H1 (cell line): ENCODE measurements at places on chromosomes 11 and 22.

DNA sequence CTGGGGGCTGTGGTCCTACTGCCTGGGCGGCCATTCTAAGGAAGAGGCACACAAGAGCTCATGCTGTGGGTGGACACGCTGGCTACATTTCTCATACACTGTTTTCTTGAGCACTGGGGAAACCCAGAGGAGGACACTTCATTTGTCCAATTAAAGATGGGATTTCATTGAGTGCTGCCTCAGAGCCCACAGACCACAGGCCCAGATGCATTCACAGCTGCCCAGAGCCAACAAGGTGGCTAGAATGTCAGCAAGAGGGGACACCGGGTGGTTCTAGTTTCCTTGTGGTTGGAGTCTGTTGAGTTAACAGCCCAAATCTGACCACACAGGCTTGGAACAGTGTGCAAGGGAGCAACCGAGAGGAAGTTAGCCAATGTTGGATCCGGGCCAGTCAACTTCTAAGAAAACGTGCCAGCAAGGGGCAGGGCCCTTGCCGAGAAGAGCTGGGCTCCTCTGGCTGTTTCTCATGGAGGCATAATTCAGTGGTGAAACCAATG, 35.0 kb upstream of the SORL1 start:
- DNase-seq, result no peak

- DNase-seq, result no peak
Measured at GRCh38 chr11:3138178-3139085, 26.7 kb downstream of the OSBPL5 start.

GRCh38 chr11:63838150-63838677, 696 bp upstream of the MARK2 start:
- no peak for DNase-seq

GRCh38 chr11:66322732-66323427, 6.0 kb upstream of the CD248 start:
- DNase-seq, result no peak

GRCh38 chr11:124878759-124879492, 13.7 kb downstream of the ROBO3 start:
- no peak for DNase-seq

DNA sequence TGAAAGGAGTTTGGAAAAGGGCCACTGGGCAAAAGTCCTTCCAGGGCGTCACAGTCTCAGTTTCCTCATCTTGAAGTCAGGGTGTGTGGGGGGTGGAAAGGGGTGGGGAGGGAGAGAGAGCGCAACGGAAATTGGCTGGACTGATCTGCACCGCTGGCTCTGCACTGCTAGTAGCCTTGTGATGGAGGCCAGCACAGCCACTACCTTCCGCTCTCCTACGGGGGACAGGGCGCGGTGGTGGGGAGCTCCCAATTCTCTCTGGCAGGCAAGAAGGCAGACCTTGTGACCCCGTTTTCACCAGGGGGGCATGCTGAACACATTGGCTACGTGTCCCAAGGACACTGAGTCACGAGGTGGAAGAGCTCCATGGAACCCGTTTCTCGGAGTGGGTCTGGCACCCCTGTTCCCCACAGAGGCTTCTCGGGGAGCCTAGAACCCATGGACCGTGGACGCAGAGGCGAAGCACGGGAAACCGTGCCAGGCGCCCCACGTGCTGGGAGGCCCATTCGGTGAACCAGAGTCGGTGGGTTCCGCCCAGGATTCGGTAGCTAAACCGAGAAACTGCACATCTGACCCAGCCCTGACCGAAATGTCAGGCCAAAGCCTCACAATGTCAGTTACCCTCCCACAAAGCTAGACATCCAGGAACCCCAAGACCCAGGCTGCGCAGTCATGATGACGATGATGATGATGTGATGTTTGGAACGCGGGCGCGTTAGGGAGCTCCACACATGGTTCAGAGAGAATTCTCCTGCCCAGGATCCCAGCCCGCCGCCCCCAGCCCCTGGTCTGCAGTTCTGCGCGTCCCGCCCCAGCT, 28.3 kb upstream of the WNT11 start:
- no peak for DNase-seq

DNA sequence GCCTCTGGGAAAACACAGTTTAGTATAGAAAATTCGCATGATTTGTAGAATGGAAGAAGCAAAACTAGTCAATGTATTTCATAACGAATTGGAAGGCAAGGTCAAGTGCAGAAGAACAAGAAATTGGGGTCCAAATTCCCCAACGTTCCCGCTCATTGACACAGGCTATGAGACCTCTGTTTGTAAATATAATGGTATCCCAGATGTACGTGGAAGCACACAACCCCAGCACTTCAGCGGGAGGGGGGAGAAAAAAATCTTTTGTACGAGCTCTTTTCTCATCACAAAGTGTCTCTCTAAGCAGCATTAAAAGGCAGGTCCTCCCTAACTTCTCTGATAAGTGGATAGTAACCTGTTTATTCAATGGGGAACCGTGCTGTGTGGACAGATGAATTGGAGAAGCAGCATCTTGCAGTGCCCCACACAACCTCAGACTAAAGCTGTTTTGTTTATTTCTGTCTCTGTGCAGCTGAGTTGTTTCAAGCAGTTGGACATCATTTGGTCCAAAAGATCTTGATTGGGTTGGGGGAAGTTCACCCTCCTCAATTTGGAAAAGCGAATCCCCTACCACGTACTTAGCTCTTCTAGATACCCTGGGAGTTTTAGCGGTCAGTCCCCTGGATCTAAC, 1.1 kb upstream of the GAB2 start:
- no peak for DNase-seq

- no peak for DNase-seq
Measured at GRCh38 chr11:15107730-15108515, 6.8 kb upstream of the INSC start.

GRCh38 chr11:2825889-2826678, 59.5 kb downstream of the CDKN1C start:
- DNase-seq, result peak; percentile 31

- DNase-seq, result no peak
Measured at GRCh38 chr11:19953909-19954308, 206.4 kb downstream of the DBX1 start.

DNA sequence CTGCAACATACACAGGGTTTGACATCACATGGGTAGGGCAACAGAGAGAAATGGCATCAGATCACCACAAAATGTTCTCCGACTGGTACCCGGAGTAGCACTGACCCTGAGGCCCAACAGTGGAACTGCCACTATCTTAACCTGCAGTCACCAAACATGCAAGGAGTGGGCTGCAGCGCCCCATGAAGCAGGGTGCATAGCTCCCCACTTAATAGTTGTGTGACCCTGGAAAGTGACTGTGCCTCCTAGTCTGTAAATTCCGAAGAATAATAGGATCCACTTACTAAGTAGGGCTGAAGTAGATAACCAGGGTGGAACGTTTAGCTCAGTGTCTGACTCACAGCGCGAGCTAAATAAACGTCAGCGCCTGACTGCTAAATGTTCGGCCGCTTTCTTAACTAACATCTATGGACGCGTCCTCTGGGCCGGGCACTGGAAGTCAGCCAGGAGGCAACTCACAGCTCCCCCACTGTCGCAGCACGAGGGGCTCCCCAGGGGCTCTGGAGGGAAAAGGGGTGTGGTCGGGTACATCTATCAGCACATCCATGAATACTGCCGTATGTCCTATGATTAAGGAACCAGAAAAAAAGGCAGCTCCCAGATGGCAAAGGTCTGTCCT, 777 bp downstream of the LTO1 start:
- DNase-seq, result no peak

GRCh38 chr11:59601788-59602187, 13.8 kb downstream of the OSBP start:
- DNase-seq, result no peak

GRCh38 chr11:12453243-12453642, 75.9 kb downstream of the PARVA start:
- no peak for DNase-seq

GRCh38 chr11:99535406-99535805, 514.7 kb downstream of the CNTN5 start:
- DNase-seq, result no peak

GRCh38 chr11:93611836-93612677, 49.4 kb upstream of the CEP295 start:
- DNase-seq, result no peak

- no peak for DNase-seq
Measured at GRCh38 chr11:22666325-22666687, at the start of gene GAS2. GAS2 (plus strand) TSS chr11:22666611; CDS start chr11:22674870, 8,259 bp downstream.

DNA sequence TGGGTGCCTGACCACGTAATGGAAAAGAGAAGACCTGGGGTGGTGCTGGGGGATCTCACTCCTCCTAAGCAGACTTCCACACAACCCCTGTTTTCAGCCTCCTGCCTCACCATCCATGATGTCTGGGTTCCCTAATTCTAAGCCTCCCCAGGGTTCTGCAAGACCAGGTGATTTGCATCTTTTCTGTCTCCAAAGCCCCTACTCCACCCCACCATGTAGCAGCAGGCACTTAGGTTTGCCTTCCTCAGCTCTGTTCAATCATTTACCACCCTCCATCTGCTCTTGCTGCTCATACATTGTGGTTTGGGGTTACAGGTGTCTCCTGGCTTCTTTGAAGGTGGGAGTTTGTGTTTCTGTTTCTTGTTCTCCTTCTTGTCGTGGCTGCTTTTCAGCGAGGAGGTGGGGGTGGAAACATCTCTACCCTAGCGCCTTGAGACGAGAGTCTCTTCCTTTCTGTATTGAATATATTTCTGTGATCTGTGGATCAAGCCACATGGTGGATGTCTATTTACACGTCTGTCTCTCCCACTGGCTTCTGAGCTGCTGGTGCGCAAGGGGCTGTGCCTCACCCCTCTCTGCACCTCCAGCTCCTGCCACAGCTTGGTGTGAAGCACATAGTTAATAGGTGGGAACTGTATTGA, 6.6 kb upstream of the SSTR3 start:
- DNase-seq, result no peak

GRCh38 chr11:122023614-122024250, 92.3 kb downstream of the BLID start:
- DNase-seq, result no peak

- DNase-seq, result no peak
Measured at GRCh38 chr11:72777755-72778278, 16.0 kb downstream of the STARD10 start.

DNA sequence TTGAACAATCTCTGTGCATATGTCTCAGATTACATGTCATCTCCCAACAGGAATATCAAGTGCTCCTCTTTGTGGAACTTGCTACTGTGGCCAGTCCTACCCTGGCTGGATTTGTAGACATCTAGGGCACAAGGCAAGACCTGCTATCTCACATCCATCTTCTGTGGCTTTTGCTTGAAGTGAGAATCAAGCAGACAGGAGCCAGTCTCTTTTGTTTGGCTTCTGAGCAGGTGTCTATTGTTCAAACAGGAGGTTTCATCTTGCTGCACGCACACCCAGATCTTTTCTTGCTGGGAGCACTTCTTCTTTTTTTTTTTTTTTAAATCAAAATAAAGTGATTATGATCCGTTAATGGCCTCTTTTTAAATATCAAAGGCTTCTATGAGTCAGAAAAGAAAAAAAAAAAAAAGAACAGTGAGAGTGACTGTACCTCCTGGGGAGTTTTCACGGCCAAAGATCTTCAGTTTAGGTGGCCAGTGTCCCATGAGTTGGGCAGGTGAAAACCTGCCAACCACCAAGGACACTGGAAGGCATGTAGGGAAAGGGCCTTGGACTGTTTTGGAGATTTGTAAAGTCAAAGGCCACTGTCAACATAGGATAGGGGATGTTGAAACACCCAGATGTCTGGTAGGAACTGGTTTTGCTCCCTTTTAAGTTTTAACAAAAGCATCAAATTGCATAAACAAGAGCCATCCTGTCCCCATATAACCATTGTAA, 78.1 kb downstream of the CD44 start:
- DNase-seq, result no peak

GRCh38 chr11:23680488-23681230, 816.2 kb upstream of the LUZP2 start:
- DNase-seq, result no peak

DNA sequence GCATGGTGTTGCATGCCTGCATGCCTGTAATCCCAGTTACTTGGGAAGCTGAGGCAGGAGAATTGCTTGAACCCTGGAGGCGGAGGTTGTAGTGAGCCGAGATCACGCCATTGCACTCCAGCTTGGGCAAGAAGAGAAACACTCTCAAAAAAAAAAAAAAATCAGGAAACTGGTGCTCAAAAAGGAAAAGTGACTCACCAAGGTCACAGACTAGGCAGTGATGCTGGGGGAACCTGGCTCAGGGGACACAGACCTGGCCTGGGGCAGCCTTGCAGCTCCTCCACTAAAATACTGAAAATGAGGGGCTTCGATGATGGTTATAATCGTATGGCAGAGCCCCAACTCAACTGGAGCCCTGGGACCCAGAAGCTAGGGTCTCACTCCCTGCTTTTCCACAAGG, 8.1 kb upstream of the SLC35E4 start:
- DNase-seq, result no peak

DNA sequence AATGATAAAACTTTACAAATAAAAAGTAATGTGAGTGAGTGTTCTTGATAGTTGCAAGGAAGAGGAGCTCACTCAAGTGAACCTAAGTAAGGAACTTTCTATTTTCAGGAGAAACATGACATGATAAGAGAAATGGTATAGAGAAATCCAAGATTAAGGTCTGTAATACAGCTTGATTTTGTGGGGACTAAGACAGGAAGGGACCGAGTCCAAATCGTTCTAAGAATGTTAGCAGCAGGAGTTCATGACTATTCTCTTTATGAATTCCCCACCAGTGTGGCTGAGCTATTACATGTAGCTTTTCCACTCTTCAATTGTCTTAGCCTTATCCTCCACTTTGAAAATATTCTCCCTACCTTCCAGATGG, 698.6 kb upstream of the ARHGAP42 start:
- no peak for DNase-seq

- peak; percentile 48 for DNase-seq
Measured at GRCh38 chr22:49948116-49948957, 12.2 kb upstream of the PIM3 start.

DNA sequence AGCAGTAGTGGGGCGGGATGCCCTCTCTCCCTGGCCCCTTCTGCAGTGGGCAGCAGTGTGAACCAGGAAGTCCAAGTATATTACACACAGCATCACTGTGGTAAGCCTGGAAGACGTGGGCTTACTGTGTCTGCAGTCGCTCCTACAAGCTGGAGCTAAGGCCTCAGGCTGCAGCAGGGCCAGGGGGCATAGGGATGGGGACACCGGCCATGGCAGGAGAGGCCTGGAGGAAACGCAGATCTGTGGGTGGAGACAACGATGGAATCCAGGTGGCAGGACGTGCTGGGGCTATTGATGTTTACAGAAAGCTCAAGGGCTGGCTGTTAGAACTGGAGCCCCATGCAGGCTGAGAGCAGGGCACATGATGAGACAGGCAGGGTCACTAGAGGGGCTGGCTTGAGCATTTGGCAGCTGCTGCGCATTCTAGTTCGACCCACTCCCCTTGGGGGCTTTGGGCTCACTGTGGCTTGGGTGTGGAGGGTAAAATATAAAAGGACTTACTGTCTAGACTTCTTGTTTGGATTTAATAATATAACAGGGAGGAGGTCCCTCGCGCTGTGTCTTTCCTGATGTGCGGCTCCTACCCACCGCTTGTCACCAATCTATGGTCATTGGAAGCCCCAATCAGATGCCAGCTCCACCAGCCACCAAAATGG, 539.5 kb downstream of the TBC1D22A start:
- no peak for DNase-seq

DNA sequence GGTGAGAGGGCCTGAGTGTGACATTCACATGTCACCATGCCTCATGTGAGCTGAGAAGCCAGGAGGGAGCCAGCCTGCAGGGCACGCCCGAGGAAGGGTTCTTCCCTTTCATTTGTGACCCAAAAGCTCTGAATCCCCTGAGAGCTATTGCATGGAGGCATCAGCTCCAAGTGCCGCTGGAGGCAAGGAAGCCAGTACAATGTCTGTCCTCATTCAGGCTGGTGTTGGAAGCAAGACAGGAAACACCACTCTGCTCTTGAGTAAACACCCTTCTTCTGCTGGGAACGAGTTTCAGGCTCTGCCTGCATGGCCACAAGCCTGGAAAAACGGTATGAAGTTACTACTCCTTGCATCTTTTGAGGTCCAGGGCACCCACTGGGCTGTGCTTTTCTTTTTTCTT, 83.8 kb upstream of the LARGE1 start:
- DNase-seq, result no peak
